ENCODE measurements at places on chromosomes 5 and 9.

- DNase-seq = no peak
Measured at GRCh38 chr9:137075275-137075775, 2.0 kb upstream of the UAP1L1 start.

DNA sequence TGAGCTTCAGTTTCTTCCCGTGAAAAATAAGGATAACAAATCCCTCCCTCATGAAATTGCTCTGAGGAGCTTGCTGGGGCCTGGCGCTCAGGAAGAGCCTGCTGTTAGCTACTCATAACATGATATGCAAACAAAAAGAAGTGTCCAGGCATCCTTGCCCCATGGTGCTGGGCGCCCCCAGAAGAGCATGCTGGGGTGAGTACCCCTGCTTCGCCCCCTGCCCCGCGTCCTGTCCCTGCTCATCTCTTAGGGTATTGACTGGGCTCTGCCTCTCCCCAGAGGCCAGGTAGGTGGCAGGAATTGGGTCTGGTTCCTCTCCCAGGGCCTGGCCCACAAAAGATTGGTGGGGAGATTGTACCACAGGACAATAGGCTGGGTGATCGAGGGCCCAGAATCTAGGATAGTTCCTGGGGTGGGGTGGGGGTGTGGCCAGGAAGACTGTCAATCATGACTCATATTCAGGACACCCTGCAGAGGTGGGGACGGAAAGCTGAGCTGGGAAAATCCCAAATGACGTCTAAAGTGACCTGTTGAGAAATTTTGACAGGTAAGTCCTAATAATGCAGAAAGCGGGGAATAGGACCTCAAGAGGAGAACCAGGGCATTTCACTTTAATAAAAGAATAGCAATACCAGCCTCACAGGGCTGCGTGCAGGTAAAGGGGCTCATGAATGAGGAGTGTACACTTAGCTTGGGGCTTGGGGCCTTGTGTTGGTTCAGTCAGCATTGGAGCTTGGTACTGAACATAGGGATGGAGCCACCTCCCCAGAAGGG lies 8.9 kb downstream of the PITX1 start:
- DNase-seq = no peak

GRCh38 chr5:38448568-38449350 lies 107.7 kb downstream of the LIFR start:
- DNase-seq = no peak

GRCh38 chr9:13444245-13445102 lies 165.0 kb upstream of the MPDZ start:
- no peak for DNase-seq

- no peak for DNase-seq
Measured at GRCh38 chr5:146788898-146789297, 89.7 kb downstream of the PPP2R2B start.

DNA sequence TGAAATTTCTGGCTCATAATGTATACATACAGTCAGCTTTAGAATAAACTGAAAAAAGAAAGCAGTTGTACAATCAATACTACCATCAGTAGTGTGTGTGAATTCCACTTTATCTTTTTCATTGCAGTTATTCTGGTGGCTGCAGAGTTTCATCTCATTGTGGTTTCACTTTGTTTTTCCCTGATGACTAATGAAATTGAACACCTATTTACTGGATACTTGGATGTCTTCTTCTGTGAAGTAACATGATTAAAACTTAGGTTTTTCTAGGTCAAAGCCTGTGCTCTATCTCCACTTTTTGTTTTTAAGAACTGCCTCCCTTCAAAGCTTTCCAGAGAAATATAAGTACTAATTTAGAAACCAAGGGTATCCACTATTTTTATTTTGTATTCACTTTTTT lies 174.3 kb downstream of the TRPM3 start:
- no peak for DNase-seq

Measured in lung microvascular endothelial cell (primary cell).